Right renal cortex interstitium (tissue), 3 donors: ENCODE measurements at places on chromosomes 1 and 21. TPM values are rescaled to one million over a fixed set of nuclear protein-coding genes. Genes with fewer than 3 reads are reported as not detected.

DNA sequence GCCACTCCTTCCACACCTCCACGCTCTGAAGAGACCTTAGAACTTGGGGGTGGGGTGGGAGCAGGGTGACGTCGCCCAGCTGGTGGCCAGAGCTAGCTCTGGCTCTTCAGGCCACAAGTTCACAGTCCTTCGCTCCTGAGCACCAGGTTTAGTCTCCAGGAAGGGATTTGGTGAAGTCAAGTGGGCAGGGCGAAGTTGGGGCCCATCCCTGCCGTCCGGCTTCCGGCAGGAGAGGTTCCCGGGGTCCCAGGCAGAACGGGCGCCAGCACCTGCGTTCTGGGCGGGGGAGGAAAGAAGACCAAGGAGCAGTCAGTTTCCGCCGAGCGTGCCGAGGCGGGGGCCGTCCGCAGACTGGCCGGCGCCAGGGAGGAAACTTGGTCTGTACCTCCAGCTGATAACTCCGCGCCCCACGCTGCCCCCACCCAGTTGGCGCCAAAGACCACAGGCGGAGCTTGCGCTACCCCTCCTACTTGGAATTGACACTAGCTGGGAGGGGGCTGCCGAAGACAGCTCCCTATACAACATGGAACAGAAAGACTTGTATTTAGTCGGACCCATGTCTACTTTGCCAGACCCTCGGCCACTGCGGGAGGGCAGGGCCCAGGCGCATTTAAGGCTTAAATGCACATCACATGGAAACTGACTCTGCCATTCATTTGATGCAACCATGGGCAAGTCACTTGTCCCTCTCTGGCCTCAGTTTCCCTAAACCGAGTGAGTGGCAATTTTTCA lies 995 bp downstream of the ID3 start:
- no peak for DNase-seq

The YIPF1 gene
- 40.9 TPM for polyA plus RNA-seq

The AK5 gene
- 3.2 TPM for polyA plus RNA-seq

The KCNE2 gene
- 1.2 TPM for polyA plus RNA-seq

DNA sequence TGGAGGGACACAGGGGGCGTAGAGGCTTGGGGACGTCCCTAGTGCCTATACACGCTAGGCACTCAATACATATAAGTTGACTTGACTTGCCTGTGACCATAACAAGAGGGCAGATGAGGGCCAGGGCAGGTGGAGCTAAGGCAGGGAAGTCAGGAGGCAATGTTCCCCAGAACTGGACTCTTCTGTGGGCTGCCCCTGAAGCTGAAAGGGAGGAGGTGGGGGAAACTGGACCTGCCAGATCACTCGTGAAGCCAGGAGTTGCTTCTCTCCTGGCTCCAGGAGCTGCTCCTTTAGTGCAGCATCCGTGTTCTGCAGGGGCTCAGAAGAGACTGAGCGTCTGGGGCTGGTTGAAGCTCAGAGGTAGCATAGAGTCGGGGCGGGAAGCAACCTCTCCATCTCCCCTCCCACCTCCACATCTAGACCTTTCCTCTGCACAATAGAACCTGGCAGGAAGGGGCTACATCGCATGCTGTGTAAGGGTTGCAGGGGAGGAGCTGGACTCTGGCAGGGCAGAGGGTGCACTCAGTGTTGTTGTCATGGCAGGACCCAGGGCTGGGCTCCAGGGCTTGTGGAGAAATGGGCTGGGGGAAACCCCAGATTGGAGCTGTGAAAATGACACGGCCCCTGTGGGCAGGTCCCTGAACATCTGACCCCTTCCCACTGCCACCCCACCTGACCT lies 2.9 kb upstream of the SEMA4A start:
- DNase-seq: no peak
